NCI-H2107 (cell line): ENCODE measurements at places on chromosomes 6 and 20.

DNA sequence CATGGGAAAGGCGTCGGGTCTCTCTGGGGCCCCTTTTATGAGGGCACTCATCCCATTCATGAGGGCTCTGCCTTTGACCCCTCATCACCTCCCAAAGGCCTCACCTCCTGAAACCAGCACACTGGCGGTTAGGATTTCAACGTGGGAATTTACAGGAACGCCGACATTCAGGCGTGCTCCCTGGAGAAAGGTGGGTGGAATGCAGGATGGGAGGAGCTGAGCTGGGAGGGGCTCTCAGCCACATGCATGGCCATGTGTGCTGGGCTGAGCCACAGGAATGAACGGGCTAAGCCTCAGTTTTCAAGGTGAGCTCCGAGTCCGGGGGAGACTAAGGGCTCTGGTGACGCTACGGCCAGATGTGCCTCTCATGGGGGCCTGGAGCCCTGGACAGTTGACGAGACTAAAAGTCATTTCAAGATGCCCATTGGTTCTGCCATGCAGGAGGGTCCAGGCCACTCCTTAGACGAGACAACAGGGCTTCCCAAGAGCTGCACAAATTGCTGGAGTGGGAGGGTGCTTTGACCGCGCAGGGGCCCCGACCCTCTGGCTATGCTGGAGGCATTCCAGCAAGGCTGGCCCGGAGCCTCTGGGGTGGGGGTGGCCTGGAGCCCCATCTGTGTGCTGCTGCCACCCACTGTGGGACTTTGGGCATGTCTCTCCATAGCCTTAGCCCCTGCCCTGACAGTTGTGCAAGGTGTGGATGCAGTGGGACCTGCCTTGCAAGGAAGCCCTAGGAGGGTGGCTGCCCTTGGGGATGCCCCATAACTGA, 3.8 kb upstream of the ARFGAP1 start:
- no peak for DNase-seq

- no peak for DNase-seq
Observed at GRCh38 chr20:19758501-19759331, 658 bp downstream of the RIN2 start.

GRCh38 chr6:47674673-47675072, 23.7 kb upstream of the ADGRF4 start:
- no peak for DNase-seq

- DNase-seq, result no peak
Observed at GRCh38 chr6:44897316-44897715, 430.8 kb upstream of the RUNX2 start.

GRCh38 chr6:145735356-145736165, at the start of gene EPM2A:
EPM2A (minus strand) TSS chr6:145735520; CDS start chr6:145735498, 22 bp downstream.
- peak; percentile 26 for DNase-seq

GRCh38 chr6:2165286-2165685, 80.1 kb downstream of the GMDS start:
- no peak for DNase-seq

GRCh38 chr20:46132705-46133120, 14.6 kb downstream of the CD40 start:
- peak; percentile 52 for DNase-seq

DNA sequence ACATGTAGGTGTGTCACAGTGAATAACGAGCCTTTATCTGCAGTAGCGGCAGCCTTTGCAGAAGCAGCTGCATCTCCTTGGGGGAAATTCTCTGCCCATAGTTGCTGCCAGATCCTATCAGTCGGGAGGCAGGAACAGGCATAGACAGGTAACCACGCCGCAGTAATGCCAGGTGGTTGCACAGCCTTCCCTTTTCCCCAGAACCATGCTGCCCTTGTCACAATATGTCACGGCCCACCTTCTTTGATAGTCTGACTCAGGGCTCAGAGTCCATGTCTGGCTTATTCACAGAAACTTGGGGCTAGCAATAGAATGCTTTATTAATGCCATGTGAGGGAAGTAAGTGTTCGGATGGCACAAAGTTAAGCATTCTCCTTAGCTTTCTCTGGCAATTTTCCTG, 76.6 kb downstream of the F13A1 start:
- DNase-seq, result no peak

DNA sequence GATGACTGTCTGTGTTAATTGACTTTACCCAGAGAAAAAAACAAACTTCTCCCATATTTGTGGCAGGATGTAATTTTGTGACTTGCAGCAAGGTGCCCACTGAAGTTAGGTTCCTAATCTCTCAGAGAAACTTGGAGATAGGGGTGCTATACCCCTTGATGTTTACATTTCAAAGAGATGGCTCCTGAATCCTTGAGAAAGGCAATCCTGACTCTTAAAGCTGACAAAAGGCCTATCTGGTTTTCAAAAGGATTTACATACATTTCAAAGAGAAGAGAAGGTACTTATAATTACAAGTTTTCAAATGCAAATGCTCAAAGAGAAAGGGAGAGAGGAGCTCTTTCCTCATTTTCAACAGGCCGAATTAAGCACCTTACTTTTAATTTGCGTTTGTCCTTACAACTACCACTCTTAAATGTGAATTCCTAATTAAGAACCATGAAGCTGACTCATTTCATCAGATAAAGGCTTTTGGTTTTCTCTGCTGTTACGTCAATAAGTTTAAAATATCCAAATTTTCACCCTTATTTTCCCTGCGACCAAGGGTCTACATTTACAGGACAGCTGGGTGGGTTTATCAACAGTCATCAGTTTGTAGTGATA, 711.8 kb upstream of the MAP3K7 start:
- no peak for DNase-seq

- DNase-seq, result no peak
Observed at GRCh38 chr6:143540192-143540591, 28.7 kb upstream of the FUCA2 start.
